ENCODE measurements at places on chromosomes 4 and X.

DNA sequence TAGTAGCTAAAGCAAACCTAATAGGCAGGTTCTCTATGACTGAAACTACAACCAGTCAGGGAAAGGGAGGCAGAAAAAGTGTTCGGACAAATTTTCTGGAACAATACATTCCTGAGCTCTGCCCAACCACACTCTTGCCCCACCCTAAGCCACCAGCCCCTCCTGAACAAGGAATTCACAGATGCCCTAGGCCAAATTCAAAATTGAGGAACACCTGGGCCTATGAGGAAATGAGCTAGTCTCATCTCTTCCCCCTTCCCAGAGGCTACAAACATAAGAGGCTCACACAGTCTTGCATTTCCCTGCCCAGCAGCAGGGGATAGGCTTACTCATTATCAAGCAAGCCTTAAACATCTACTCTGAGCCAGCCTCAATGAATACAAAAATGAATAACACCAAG, 284.7 kb downstream of the ZNF674 start:
- no peak for DNase-seq

GRCh38 chr4:182289809-182290208, 46.6 kb downstream of the TENM3 start:
- DNase-seq: no peak

GRCh38 chr4:147586032-147586431, 31.2 kb upstream of the TMEM184C start:
- DNase-seq: no peak

DNA sequence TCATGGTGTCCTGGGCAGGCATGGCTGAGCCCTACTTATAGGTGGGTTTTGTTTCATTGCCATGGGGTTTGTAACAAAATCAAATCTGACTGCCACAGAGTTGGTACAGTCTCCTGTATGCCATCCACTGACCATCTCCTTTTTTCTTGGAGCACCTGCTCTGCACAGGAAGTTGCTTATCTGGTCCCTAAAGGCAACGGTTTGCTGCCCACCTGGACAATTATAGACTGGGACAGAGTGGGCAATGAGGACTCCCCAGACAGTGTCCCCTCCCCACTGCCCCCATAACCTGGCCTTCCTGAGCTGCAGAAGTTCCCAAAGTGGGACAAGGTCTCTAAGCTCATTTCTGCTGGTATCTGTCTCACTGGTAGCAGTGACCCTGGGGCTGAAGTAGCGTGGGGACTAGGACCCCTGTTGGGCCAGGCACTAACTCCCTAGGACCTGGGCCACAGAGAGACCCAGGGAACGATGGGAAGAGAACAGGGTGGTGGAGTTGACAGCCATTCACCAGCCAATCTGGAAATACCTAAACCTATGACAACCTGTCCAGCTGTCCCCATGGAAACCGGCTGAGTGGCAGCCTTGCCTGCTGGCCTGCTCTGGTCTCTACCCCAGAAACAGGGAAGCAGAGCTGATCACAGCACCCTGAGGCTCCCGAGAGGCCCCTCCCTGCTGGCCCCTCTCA, 64.7 kb downstream of the WFS1 start:
- DNase-seq: no peak

DNA sequence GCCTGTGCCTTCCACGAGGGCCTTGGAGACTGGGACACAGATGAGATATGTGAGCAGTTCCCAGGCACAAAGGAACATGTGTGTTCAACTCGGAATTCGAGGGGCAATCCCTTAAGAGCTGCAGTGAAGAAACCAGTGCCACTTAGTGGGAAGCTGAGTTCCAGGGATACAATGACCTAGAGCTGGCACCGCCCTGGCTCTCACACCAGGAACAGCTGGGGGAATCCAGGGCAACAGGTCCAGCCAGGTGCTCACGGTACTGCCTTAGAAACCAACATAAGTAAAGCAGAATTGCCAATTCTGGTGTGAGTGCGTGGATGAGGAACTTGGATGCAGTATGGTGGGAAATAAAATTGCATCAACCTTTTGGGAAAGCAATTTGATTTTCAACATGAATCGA, 122.9 kb downstream of the AFAP1 start:
- no peak for DNase-seq

DNA sequence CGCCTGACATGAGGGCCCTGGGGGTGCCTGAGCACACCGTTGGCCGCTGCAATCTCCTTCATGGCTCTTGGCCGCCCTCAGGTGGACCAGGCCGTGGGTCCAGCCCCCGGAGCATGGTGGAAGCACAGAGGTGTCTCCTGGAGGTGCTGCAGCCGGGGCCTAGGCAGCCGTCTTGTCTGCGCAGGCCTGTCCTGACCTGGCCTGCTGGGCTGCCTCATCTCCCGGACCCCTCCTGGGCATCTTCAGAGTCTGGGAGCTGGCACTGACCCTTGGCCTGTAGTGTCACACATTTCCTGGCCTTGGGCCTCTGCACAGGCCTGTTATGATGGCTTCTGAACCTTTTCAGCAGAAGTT, 20.9 kb downstream of the UVSSA start:
- no peak for DNase-seq

DNA sequence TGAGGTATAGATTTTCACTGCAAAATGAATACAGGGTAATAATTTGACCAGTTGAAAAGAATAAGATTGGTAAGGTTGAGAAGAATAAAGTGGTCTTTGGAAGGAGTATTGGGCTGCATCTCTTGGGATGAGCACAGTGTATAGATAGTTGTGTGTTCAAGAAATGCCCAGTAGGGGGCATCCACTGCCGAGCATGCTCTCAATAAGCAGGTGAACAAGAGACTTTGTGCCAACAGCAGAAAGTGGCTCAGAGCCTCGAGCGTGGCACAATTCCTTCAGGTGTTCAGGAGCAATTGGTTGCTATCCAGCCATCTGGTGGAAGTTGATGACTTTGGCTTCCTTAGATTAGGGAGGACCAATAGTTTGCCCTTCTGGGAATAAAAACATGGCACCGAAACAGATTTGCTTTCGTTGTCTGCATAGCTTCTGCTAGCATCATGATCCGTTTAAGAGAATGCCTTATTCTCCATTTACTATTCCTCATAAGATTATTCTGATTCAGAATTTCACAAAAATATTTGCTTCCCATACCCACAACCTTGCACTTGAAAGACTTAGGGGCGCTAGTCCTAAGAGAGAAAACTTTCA, 258.1 kb upstream of the NEIL3 start:
- peak; percentile 39 for DNase-seq

GRCh38 chr4:169557061-169557636, 55.2 kb downstream of the NEK1 start:
- no peak for DNase-seq

DNA sequence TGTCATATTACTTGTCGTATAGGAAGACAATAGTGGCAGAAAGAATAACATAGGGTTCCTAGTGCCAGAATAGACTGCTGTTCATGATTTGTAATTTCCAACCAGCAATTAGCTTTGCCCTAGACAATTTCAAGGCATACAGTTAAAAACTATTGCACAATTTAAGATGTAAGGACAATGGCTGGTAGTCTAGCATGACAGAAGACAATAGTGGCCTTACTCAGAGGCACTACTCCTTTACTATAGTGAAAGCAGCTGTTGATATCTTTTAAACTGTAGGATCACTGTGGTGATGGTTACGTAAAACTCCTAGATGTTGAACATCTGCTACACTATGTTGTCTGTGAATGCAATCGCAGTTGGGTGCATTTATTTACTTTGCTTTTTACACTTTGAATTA, 234.5 kb downstream of the RBMX2 start:
- no peak for DNase-seq

- no peak for DNase-seq
Observed at GRCh38 chrX:51151734-51152133, 180.9 kb upstream of the NUDT10 start.

DNA sequence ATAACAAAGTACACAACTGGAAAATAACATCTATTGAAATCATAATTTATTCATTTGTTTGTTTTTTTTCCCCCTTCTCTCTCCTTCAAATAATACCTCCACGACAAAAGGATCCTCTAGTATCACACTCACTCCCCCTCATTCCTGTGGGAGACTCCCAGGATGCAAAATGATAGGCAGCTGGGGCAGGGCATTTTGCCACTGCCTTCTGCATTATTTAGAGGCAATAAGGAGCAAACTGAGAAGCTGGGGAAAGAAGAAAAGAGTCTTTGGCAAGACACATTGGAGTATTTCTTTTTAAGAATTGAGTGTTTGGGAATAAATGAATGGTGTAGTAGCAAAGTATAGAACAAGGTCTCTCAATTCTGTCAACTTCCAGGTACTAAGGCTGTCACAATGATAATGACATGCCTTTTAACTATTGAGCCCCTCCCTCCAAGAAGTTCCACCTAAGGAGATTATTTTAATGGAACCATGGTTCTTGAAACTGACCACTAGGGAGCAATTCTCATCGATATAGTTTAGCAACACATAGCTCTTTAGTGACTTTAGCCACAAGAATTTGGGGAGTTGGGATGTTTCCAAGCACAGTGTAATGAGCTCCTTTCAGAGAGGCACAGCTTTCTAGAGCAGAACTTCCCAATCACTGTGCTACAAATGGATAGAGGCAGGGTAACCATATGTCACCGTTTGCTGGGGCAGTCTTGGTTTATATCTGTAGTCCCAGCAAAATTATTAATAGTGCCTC, 303.3 kb downstream of the FRMPD4 start:
- no peak for DNase-seq

GRCh38 chr4:120842031-120842430, 80.5 kb downstream of the PRDM5 start:
- no peak for DNase-seq

GRCh38 chr4:13544606-13545393, 492 bp upstream of the NKX3-2 start:
- no peak for DNase-seq

GRCh38 chrX:11765449-11765848, 7.4 kb downstream of the MSL3 start:
- DNase-seq: no peak

- no peak for DNase-seq
Observed at GRCh38 chr4:123731035-123731434, 334.4 kb downstream of the SPRY1 start.

DNA sequence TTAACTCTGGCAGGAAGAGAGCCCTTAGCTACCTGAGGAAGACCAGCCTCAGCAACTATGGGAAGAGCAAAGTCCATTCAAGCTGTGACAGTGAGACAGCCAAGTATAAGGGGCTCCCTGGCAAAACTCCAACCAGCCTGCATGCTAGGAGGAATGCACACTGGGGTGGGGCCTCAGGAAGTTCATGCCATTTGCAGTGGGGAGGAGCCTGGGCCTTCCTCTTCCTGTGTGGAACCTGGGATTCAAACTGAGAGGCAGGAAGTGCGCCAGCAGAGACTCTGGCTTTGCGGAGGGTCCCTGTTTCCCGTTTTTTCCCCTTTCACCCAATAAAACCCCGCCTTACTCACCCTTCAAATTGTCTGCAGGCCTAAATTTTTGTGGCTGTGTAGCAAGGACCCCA, 33.0 kb downstream of the TFDP3 start:
- DNase-seq: no peak

- DNase-seq: peak; percentile 7
Observed at GRCh38 chrX:148501386-148502066, 1.1 kb downstream of the AFF2 start.

- no peak for DNase-seq
Observed at GRCh38 chr4:62474802-62475201, 1274.7 kb downstream of the ADGRL3 start.

- no peak for DNase-seq
Observed at GRCh38 chrX:79146640-79147390, 2.3 kb downstream of the GPR174 start.

DNA sequence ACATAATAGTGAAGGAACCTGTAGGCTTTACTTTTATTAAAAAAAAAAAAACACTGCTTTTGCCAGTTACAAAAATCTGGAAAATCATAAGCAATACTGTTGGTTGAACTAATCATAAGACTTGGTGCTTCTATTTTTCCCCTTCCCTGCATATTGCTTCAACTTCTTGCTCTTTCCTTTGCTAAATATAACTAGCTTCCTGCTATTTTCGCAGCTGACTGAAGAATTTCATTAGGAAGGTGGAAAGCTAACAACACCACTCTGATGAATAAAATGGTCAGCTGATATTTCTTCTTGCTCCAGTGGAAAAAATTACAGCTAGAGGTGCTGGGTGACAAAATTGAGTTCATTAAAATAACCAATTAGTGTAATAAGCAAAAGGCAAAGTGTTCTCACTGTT, 39.3 kb downstream of the MEPE start:
- DNase-seq: no peak

DNA sequence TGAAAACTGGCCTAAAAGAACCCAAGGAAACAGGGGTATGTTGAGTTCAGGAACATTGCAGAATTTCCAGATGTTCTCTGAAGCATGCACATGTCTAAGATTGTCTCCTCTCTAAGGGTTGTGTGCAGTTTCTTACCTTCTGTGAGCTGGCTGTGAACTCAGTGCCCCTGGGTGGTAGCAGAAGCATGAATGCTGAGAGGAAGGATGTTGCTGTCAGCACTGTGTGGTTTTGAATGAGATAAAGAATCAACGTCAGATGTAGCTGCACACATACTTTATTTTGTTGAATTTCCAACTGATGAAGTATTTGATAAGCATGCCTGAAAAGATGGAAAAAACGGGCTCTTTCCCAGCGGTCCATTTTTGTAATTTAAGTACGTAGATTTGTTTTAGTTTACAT, 23.8 kb upstream of the CD38 start:
- peak; percentile 75 for DNase-seq

- DNase-seq: no peak
Observed at GRCh38 chrX:22373766-22374165, 101.1 kb downstream of the CBLL2 start.

DNA sequence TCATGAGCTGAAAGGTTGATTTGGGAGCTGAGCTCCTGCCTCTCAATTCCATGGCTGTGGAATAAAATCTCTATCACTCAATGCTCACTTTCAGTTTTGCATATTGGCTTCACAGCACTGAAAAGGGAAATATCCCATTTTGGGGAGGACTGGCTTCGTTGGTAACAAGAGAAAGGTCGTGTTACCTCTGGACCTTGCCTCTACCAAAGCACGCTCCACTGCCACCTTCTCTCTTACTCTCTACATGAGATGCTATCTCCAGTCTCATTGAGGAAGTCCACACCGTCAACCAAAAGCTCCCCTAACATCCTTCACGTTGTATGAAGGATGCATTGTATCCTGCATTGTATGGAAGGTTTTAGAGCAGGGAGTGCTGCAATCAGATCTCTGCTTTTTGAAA, 195.0 kb upstream of the LDB2 start:
- DNase-seq: no peak

GRCh38 chrX:9682456-9682855, 83.2 kb downstream of the GPR143 start:
- no peak for DNase-seq

GRCh38 chr4:47427935-47428334, 35.6 kb downstream of the COMMD8 start:
- DNase-seq: no peak

DNA sequence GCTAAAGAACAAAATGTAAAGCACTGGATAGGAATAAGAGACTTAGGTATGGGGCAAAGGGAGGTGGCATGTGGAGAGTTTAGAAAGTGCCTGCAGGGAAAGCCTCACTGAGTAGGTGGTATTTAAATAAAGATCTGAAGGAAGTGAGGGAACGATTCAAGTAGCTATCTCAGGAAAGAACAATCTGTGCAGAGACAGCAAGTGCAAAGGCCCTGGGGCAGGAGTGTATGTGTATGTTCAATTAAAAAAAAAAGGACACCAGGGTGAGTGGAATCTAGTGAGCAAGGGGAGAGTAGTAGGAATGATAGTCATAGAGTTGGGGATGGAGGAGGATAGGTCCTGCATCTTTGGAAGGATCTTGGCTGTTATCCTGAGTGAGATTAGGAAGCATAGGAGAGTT, 779.9 kb upstream of the FTHL17 start:
- DNase-seq: no peak

Data from activated CD4-positive, alpha-beta T cell treated with anti-CD3 and anti-CD28 coated beads, Interleukin-2, amount 10 ng/mL, durations not matched to agents 7 days and 5 days (primary cell).